ENCODE measurements at places on chromosomes 12 and 14. TPM values are rescaled to one million over a fixed set of nuclear protein-coding genes. Genes with fewer than 3 reads are reported as not detected.

MIPOL1 gene
- 16.7 TPM for total RNA-seq

PIANP gene
- total RNA-seq = under 0.01 TPM

ERBB3 gene
- total RNA-seq = 154 TPM

IGF1 gene
- 12.5 TPM for total RNA-seq

KRT83 gene
- not detected for total RNA-seq

KLRF1 gene
- not detected for total RNA-seq

PZP gene
- 1.0 TPM for total RNA-seq

TMEM132D gene
- total RNA-seq = 1.6 TPM

GTF2A1 gene
- total RNA-seq = 14.6 TPM

All from skeletal muscle tissue (tissue), 5 donors.